CD4-positive, alpha-beta memory T cell (primary cell): ENCODE measurements at places on chromosomes 4 and X. TPM values are rescaled to one million over a fixed set of nuclear protein-coding genes. Genes with fewer than 3 reads are reported as not detected.

DNA sequence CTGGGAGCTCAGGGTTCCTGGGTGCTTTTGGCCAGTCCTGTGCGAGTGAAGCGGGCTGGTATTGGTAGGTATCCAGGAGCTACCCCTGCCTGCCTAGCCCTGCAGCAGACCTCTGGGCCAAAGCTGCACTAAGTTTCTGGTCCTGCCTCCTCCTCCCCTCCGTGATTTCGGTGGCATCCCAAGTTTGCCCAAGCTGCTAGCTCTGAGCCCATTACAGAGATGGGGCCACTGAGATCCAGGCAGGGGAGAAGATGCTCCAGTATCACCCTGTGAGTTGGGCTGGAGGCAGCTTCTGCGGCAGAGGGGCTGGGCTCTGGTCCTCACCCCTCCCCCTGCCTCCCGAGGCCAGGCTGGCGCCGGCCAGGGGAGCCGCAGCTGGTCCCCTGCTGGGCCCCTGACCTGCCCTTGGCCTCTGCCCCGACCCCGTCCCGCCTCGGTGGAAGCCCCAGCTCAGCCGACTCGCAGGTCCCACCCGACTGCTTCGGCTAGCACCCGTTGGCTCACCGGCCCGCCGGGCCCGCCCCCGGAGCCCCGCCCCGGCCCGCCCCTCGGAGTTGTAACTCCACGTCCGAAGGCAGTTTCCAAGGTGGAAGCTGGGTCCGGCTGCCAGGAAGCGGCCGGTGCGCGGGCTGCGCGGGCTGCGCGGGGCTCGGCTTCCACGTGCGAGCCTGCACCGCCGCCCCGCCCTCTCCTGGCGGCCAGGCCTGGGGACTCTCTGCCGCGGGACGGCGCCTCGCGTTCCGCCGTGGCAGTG lies at the start of gene DUSP9:
DUSP9 (plus strand) TSS at position 584 of the 754 bp plus-strand sequence. CDS start 751 bp downstream, outside the sequence.
- no peak for DNase-seq

Gene CYSLTR1
- 26.9 TPM for polyA plus RNA-seq

Gene TAF7L
- polyA plus RNA-seq = not detected

Gene TBC1D8B
- polyA plus RNA-seq = 0.50 TPM

Gene SPATA4
- polyA plus RNA-seq = not detected

Gene CXCL5
- polyA plus RNA-seq = not detected

Gene C1QTNF7
- polyA plus RNA-seq = not detected

DNA sequence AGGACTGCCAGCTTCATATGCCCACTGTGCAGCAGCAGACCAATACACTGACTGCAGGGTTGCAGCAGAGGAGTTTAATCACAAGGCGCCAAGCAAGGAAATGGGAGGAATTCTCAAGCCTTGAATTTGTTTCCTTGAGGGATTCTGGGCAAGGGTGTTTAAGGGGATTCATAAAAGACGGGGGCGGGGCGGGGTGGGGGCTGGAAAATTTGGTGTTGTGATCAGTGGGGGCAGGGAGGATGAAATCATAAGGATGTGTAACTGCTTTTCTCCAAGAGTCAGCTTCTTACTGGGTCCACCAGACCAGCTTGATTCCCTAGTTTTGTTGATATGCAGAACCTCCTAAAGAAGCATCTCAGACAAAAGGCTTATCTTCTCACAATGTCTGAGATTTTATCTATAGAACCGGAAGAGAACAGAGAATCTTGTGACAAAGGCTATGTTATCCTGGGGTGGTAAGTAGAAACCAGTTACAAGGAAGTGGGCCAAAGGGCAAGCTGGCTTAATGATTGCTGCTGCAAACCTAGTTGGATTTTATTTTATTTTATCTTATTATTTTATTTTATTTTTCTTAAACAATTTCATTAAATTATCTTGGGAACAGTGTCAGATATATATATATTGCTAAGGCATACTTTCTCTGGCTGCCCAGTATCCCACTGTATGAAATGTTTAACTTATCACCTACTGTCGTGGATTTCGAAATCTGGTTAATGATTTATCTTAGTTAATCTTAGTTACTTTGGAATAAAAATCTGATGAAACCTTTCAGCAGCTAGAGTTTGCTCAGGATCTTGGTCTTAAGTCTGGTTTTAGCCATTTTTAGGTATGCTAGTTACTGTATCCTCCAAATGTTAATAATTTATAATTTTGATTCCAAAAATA lies 276.4 kb downstream of the RPA4 start:
- no peak for DNase-seq

GRCh38 chr4:119264743-119265142 lies 52.2 kb downstream of the USP53 start:
- DNase-seq = no peak
